Heart left ventricle (tissue), 16 donors: ENCODE measurements at places on chromosomes 3 and 15. TPM values are rescaled to one million over a fixed set of nuclear protein-coding genes. Genes with fewer than 3 reads are reported as not detected.

BFSP2 gene
- not detected for total RNA-seq

HACL1 gene
- total RNA-seq: 12.6 TPM

CFAP20DC gene
- 0.13 TPM for total RNA-seq

PLSCR5 gene
- not detected for total RNA-seq

ATP10A gene
- 3.3 TPM for total RNA-seq

GOLIM4 gene
- 61.7 TPM for total RNA-seq

DNA sequence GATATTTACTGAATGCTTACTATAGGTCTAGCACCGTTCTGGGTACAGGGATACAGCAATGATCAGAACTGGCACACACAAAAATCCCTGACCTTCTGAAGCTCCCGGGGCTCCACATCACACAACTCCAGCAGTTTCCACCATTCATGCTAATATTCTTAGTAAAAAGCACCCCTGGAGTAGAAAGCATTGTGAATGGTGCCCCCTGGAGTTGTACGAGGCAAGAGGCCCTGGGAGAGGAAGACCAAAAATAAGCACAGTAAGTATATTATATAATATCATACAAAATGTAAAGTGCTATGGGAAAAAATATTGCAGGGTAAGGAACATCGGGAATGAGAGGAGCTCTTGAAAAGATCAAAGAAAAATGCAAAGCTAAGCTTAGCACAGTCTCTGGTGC is 790 bp upstream of the SRGAP3 start:
- DNase-seq: no peak

DNA sequence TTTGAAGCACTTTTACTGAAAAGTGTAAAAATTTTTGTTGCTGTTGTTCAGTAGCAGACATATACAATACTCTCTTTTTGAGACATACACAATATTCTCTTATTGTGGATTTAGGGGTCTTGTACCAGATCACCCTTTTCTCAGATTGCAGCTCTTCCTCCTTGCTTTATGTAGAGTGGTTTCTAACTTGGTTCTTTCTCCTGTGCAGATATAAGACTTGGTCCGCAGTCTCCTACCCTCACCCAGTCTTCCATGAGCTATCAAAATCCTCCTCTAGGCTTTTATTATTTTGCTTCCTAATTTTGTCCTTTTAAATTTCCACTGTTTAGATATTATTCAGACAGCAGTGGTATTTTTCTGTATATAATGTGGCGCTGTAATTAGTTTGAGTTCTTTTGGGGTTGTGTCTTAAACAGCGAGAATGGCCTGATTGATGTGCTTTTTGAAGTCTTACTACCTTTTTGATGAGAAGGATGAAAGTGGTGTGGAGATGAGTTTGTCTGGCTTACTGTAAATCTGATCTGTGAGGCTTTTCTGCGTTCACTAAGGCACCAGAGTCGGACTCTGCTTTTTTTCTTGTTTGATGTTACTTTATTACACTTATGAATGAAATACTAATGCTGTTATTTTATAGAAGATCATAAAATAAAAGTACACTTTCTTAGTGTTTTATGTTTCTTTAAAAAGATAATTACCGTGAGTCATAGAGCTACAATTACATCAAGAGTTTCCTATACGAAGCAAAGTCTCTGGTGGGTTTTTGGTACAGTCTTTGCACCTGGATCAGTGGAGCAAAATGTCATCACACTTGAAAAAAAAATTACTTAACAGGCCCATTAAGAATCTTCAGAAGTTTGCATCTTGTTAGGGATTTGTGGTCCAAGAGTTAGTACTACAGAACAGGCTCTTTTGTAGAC is 27.8 kb downstream of the FNDC3B start:
- no peak for DNase-seq
